ENCODE measurements at places on chromosomes 7 and 10.

DNA sequence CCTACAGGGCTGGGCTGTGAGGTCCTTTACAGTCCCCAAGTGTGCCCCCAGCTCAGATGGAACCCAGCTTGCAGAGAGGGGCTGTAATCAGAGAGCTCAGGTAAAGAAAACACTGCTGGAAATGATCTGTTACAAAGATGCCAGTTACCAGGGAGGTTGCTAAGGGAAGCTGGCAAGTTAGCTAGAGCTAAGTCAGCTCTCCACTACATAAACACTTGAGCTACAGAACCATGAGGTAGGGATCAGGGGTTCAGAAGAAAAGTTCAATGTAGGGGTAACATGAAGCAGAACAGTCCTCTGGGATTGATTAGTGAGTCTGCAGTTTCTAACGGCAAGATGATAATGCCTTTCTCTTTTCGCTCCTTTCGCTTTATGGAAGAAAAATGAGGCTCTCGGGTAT, 53.1 kb upstream of the TM9SF3 start:
- DNase-seq = no peak

- no peak for DNase-seq
These were observed 100.2 kb downstream of the PTPRE start for GRCh38 chr10:128007056-128007455.

DNA sequence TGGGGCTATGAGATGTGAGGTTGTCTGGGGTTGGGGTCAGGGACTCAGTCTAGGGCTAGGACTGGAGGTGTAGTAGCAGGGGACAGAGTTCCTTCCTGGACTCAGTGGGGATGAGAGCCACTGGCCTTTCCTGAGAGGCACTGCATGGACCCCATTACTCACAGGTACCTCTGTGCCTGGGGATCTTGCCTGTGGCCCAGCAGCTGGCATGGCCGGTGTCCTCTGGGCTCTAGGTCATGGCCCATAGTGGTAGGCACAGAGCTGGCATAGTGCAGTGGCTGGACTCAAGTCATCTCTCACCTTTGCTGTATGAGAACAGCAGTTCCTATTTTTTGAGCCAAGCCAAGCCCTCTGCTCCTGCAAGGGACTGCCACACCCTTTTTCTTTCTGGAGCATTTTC, 51.9 kb downstream of the NEURL1 start:
- DNase-seq = no peak

- no peak for DNase-seq
These were observed 179.6 kb downstream of the FZD1 start for GRCh38 chr7:91443862-91444261.

- no peak for DNase-seq
These were observed 26.8 kb upstream of the BTBD16 start for GRCh38 chr10:122244001-122244975.

- peak; percentile 38 for DNase-seq
These were observed 223.6 kb downstream of the MDFIC start for GRCh38 chr7:115145512-115145911.
